ENCODE measurements at places on chromosomes 7 and 10.

DNA sequence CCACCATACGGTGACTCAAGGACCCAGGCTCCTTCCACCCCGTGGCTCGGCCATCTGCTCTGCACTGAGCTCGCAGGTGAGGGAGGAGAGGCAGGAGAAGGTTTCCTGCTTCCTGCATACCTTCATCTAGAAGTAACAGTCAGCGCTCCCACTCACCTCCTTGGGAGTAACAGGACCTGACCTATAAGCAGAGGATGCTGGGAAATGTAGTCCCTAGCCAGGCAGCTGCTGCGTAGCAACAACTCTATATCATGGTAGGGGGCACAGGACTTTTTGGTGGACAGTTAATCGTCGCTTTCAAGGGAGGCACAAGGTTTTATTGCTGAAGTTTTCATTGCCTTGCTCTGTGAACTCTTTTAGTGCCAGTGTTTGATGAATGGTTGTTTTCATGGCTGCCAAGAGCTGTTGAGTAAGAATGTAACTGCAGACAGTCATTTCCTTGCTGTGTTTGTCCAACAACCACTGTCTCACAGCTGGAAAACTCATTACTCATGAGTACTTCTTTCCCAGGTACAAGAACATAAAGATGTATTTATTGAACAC lies 10.2 kb upstream of the ZFYVE27 start:
- DNase-seq = no peak

GRCh38 chr10:106929291-106929895 lies 235.1 kb downstream of the SORCS1 start:
- no peak for DNase-seq

DNA sequence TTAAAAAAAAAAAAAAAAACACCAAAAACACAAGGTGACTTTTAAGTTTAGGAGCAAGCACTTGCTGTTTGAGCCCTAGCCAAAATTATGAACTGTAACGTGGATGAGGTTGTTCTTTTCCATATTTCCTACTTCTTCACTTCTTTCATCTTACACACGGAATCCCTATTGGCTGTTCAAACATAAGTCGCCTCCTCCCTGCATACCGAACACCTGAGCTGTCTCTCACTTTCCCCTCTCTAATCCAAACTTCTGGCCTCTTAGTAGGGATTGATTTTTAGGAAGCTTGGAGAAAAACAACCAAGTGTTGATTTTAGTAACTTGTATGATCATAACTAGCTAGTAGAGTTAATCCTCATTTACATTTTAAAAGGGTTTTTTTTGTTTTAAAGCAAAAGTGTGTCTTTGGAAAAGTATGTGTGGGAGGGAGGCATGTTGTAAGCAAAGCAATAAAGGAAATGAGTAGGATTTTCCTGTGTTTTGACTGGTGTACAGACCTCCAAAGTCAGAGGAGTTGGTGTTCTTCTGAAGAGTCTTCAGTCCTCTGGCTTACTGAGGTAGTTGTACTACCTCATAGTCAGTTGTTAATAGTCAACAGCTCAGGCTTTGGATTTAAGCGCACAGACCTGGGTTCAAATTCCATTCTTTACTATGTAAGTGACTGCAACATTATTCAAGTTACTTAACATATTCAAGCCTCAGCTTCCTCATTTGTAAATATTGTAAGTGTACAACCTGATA lies 39.3 kb downstream of the RABGEF1 start:
- DNase-seq = no peak

DNA sequence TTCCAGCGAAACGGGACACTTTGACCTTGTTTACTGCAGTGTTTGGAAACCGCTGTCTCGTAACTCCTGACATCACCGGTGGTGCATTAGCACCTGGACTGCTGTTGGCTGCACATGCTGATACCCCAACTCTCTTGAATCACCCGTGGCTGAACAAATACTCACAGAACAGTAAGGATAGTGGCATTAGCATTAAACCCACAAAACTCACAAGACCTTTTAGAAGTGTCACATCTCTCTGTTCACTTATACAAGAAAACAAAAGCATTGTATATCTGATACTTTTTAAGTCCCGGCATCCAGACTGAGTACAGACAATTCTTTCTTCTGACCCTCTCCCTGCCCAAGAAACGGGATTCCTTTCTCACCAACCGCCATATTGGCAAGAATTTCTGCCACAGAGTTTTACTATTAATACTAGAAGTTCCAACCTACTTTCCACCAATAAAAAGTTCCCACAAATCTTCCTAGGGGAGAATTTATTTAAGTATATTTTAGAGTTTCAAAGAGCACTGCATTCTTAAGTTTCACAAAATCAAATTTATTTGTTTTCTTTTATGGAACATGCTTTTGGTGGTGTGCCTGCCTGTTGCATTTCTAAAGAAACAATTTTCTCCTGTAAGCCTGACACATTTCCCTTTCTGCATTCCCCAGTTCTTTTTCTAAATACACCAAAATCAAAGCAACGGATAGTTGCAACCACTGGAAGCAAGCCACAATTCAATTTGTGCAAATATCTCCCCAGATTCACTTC lies 208.4 kb upstream of the KLF14 start:
- no peak for DNase-seq

DNA sequence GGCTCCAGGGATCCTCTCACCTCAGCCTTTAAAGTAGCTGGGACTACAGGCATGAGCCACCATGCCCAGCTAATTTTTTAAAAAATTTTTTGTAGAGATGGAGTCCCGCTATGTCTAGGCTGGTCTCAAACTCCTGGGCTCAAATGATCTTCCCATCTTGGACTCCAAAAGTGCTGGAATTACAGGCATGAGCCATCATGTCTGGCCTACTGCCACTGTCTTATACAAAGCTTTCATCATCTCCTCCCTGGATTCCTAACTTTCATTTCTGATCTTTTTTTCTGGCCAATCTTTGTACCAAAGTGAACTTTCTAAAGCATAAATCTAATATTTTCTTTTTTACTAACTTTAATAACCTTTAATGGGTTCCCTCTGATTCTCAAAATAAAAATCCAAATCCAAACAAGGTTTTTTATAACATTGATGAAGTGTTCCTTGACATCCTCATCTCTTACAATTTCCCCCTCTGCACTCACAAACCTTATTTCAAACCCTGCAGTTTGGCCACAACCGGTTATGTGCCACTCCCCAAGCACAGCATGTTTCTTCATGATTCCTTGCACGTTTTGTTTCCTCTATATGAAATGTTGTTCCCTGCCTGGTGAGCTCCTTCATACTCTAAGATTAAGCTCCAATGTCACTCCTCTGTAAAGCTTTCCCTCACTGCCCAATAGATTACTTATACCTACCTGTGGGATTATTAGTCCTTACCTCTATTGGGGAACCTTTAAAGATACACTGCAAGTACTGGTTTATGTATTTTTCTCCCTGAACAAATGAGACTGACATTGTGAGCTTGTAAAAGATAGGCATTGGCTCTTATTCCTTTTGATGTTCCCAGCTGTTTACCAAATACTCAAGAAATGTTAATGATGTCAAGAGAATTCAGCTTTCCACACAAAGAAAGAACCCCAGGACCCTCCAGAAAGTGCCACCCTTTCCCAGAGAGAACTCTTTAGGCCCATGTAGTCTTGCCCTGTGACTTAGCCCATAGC lies 101.7 kb downstream of the HOXA1 start:
- no peak for DNase-seq

- DNase-seq = no peak
Observed at GRCh38 chr10:96379758-96380157, 21.0 kb upstream of the OPALIN start.

DNA sequence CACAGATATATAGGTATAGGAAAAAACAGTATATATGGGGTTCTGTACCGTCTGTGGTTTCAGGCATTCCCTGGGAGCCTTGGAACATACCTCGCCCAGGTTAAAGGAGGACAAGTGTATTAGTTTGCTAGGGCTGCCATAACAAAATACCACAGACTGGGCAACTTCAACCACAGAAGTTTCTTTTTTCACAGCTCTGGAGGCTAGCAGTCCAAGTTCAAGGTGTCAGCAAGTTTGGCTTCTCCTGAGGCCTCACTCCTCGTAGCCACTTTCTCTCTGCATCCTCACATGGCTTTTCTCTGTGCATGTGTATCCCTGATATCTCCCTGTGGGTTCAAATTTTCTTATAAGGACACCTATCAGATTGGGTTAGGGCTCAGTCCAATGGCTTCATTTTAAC lies 189.1 kb downstream of the DNAH11 start:
- no peak for DNase-seq

- DNase-seq = no peak
Observed at GRCh38 chr10:10315989-10316388, 701.7 kb upstream of the CELF2 start.

DNA sequence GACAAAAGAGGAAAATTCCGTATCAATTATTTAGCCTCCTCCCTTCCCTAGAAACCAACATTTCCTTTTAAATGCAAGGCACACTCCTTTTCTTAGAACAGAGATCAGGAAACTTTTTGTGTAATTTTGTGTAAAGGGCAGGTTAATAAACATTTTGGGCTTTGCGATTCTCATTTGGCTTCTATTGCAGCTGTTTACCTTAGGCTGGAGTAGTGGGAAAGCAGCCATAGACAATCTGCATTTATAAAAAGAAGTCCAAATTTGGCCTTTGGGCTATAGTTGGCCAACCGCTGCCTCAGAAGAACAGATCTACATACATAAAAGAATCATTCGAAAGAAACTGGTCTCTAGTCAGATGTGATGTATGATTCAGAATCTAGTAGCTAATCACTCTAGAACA lies 35.3 kb downstream of the NAMPT start:
- DNase-seq = no peak

DNA sequence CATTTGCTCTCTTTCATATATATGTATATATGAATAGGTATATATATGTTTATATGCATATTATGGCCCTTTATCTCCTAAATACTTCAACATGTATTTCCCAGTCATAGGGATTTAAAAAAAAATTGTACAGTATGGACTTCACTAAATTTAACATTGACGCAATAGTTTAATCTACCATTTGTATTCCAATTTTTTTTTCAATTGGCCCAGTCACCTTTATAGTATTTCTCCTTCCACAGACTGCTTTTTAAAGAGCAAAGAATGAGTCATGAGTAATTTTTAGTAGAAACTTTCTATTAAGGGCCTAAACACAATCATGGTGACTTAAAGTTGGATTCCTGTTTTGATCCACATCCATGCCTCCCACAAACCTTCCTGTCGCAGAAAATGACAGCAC lies 20.5 kb downstream of the CCSER2 start:
- no peak for DNase-seq

- DNase-seq = no peak
Observed at GRCh38 chr7:108193594-108194498, 63.7 kb upstream of the LAMB4 start.

GRCh38 chr7:34067005-34067778 lies 161.9 kb downstream of the BMPER start:
- DNase-seq = no peak

- no peak for DNase-seq
Observed at GRCh38 chr10:122847782-122848604, 2.3 kb upstream of the CUZD1 start.

- no peak for DNase-seq
Observed at GRCh38 chr7:33093266-33093665, 15.9 kb downstream of the RP9 start.

DNA sequence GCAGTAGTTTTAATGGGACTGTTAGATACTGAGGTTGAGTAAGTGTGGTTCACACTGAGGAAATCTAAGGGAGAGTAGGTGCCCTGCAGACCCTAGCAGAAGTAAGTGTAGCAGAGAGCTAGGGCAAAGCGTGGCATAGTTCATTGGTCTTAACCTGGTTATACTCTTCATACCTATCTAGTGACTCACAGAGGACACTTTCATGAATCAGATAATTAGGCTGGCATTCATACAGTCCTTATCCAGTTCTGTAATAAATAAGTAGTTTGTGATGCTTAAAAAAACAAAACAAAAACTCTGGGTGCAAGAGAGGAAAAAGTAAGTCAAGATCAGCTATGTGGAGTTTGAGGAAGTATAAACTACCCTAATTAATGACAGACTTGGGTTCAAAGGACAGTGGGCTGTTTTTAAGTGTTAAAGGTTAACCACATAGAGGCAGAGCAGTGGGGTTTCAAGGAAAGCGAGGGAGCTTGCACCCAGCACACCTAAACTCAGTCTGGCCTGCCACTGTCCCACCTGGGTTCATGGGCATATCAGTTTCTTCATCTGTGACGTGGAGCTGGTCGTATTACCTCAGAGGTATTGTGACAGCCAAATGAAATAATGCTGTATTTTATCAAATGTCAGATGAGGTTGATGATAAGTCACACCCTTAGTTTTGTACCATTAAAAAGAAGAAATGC lies 27.1 kb downstream of the LMTK2 start:
- no peak for DNase-seq

DNA sequence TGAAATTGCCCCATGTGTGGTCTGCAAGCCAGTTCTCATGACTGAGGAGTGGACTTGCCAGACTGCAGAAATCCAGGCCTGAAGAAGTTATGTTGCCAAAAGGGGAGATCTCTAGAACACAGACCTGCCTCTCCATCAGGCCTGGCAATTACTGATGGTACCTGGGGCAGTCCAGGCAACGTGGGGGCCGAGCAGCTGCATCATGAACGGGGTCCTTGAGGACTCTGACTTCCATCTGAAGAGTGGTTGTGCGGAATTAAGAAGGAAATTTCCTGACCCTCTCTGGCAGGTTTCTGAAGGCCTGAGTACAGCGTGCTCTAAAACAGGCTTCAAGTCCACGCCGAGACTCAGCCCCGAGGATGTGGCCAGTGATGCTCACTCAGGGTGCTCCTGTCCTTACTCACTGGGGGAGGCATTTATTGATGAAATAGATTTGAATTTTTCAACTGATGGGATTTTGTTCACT lies 30.4 kb downstream of the RAMP3 start:
- no peak for DNase-seq

DNA sequence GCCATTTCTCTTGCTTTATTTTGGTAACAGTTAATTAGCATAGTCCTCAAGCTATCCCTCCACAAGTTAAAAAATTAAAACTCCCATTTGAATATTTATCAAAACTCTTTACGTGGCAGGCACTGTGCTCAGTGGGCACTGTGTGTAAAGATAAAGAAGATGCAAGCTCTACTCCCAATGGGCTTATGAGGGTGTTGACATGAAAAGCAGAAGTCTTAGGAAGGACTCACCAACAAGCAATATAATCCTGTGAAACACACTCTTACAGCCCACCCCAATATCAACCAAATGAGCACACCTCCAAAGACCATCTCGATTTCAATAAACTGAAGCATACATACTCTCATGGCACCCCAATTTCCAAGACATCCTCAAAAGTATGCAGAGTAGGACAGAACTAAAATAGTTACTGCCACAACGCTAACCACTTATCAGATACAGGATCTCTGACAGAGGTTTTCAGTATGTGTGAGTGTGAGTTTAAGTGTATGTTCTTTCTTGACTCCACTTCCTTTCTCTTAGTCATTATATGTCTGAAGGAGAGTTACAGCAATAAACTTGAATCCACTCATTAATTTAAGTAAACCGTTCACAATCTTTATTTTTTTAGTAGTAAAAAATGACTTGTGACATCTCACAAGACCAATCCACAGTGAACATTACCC lies 120.0 kb downstream of the PDE1C start:
- no peak for DNase-seq

GRCh38 chr7:155163696-155164095 lies 93.6 kb downstream of the HTR5A start:
- no peak for DNase-seq

DNA sequence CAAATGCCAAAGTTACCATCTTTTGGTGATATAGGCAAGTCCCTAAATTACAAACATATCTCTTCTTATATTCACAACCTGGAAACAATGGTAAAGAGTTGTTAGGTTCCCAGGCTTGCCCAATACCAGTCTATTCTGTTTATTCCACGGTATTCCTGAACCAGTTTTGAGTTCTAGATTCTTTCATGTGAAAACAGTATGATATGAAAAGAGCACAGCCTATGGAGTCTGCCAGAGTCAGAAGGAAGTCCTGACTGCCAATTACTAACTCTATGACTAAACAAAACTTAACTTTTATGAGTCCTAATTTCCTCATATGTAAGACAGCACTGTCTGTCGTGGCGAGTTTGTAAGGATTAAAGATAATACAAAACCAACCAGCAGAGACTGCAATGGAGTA lies 5.6 kb downstream of the ABI1 start:
- DNase-seq = no peak
